ENCODE measurements at places on chromosomes 7 and 10. TPM values are rescaled to one million over a fixed set of nuclear protein-coding genes. Genes with fewer than 3 reads are reported as not detected.

Gene ANLN
- polyA plus RNA-seq: 4.2 TPM

Gene TDRD1
- polyA plus RNA-seq: not detected

Gene SERPINE1
- 0.12 TPM for polyA plus RNA-seq

Gene HYAL4
- 0.64 TPM for polyA plus RNA-seq

All from neural cell (in vitro differentiated cells).